Stimulated activated CD8-positive, alpha-beta memory T cell treated with anti-CD3 and anti-CD28 coated beads, Interleukin-4, amount 100 ng/mL, for 4 hours (primary cell): ENCODE measurements at places on chromosomes 5 and 9.

DNA sequence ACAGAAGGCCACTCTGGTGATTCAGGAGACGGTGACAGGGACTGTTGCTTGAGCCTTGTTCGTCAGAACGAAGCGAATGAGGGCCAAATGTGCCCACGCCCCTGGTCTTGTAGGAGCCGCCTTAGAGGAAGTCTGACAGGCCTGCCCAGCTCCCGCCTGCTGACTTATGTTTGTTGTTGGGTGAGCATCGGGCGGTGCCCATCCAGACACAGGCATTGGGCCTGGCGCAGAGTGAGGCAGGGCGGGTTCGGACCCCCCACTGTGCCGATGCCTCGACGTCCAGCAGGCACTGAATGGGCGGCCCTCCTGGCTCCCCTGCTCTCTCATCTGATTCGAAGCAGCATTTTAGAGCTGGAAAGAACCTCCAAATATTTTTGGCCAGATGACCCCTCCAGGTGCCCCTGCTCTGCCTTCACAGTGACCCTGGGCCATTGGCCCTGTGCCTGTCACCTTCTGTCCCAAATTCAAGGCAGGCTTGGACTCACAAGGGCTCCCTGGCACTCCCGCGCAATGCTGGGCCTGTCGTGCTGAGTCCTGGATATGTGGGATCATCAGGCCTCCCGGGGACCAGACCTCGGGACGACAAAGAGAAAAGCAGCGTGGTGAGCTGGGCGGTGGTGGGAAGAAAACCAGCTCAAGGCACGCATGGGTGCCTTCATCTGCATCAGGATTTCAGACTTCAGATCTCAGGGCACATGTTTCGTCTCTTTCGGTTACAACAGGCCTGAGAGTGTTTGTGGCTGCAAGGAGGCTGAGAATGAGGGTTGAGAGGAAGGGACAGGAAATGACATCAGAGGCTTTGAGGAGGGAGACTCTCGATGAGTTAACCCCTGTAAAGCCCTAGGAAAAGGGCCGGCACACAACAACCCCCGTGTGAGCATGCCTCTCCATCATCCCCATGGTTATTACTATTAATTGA lies 37.1 kb upstream of the OLFM1 start:
- no peak for DNase-seq

GRCh38 chr5:55325621-55326020 lies 17.8 kb downstream of the MTREX start:
- DNase-seq: no peak

- DNase-seq: no peak
Measured at GRCh38 chr5:151699071-151699901, 12.6 kb upstream of the SPARC start.

DNA sequence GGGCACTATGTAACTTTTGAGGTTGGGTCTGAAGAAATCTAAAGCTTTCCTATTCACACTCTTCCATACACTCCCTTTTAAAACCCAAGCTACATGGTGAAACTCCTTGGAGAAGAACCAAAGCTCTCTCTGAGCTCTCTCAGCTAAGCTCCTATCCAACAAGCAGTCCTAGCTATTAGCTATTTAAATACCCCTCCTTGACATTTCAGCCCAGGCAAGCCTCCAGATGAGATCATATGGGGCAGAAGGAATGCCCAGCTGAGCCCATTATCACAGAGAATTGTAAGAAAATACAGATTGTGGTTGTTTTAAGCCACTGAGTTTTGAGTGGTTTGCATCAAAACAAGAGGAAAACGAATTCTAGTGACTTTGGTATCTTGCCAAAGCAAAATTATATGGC lies 15.2 kb downstream of the HSPB3 start:
- no peak for DNase-seq
